Mesenchymal stem cell (in vitro differentiated cells and primary cell): ENCODE measurements at places on chromosomes 4 and X.
A peak's percentile ranks its signal among the peaks of the same experiment; 100 is the strongest.

DNA sequence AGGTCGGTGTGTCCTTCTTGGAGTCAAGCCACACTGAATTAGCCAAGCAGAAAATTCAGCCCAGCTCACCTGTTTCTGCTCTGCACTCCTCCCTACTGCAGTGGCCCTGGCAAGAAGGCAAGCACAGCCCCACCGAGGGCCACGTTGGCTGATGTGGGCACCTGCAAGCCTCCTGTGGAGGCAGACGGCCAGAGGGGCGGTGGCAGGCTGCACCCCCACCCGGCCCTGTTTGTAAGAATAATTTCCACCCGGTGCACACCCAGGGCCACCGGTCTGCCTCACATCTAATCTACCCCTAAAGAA is 18.8 kb downstream of the PPP2R2C start:
- DNase-seq, result no peak

DNA sequence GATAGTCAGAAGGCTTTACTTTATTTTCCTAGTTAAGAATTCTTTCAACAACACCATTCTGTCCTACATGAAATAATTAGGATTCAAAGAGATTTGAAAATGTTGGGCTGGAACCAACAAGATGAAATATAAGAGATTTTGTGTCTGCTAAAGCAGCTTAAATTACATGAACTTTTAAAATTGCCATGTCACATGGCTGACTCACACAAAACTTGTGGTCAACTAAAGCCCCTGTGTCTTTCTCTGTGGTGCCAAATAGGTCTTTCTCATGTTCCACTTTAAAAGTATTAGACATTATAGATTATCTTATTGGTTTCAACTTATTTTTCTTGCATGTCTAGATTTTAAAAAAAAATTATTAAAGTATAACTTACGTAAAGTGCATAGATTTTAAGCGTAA is 60.8 kb upstream of the FHL1 start:
- peak; percentile 6 for DNase-seq

GRCh38 chrX:135557344-135557743 is 36.9 kb downstream of the INTS6L start:
- DNase-seq, result no peak

- DNase-seq, result no peak
Observed at GRCh38 chr4:55330241-55330640, 15.8 kb upstream of the SRD5A3 start.

GRCh38 chr4:5629542-5629941 is 78.8 kb downstream of the EVC2 start:
- DNase-seq, result no peak

DNA sequence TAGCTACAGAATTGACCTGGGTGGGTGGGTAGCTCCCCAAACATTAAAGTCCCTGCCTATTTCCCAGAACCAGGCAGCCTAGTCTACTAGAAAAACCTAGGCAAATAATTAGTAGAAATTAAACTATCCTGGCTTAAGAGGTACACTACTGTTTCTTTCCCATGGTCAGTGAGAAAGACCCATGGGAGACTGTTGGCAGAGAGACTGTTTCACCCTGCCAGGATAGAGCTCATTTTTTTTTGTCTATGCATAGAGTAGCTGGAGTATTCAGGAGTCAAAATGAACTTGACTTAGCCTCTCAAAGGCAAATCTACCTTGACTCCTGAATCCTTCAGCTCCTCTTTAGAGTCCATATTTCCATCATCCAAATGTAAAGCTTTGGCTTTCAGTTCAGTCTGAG is 107.0 kb upstream of the AR start:
- DNase-seq, result no peak

GRCh38 chr4:71130827-71131603 is 137.6 kb downstream of the DCK start:
- DNase-seq, result peak; percentile 50

DNA sequence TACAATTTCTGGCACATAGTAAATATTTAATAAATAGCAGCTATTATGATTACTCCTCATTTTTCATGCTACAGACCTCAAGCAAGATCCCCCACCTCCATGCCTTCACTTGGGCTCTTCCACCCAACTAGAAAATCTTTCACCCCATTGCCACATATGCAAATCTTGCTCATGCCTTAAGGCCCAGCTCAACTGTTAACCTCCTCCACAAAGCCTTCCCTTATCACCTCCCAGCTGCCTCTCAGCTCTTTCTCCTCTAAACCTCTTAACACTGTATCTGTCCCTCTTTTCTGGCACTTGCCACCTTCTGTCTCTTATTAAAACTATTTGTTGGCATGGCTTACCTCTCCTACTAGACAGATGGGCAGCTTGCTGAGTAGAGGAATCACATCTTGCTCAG is 51.5 kb downstream of the PJA1 start:
- DNase-seq, result no peak
